ENCODE measurements at places on chromosomes 12 and 14. TPM values are rescaled to one million over a fixed set of nuclear protein-coding genes. Genes with fewer than 3 reads are reported as not detected.

The SOS2 gene
- 33.2 TPM for total RNA-seq

The RPS26 gene
- 321 TPM for total RNA-seq

The NRXN3 gene
- 0.18 TPM for total RNA-seq

The HOTAIR gene
- not detected for total RNA-seq

The HSPB8 gene
- 7.7 TPM for total RNA-seq

The LALBA gene
- total RNA-seq = not detected

The TAS2R30 gene
- 16.4 TPM for total RNA-seq

The LGMN gene
- 44.0 TPM for total RNA-seq

The CBLN3 gene
- 5.9 TPM for total RNA-seq

The AQP5 gene
- total RNA-seq = 2.4 TPM

The ITGA7 gene
- total RNA-seq = 37.6 TPM

The DAO gene
- total RNA-seq = not detected

The SYNE3 gene
- total RNA-seq = 63.4 TPM

The OTUB2 gene
- 2.5 TPM for total RNA-seq

The MYF5 gene
- total RNA-seq = not detected

The PMCH gene
- 0.27 TPM for total RNA-seq

The ACOT6 gene
- not detected for total RNA-seq

The SERPINA3 gene
- total RNA-seq = 13.6 TPM

The ISCU gene
- total RNA-seq = 136 TPM

The SERPINA10 gene
- total RNA-seq = not detected

The GSC gene
- total RNA-seq = 2.1 TPM

The SLC6A13 gene
- not detected for total RNA-seq

The TSPAN19 gene
- not detected for total RNA-seq

The TAMALIN gene
- total RNA-seq = 7.3 TPM

The FIGNL2 gene
- 0.18 TPM for total RNA-seq

The OR9K2 gene
- total RNA-seq = not detected

The GUCY2C gene
- not detected for total RNA-seq

The SSTR1 gene
- 0.63 TPM for total RNA-seq

The STAC3 gene
- total RNA-seq = 3.8 TPM

The KLRB1 gene
- total RNA-seq = not detected

The IFT43 gene
- total RNA-seq = 7.7 TPM

The HAL gene
- total RNA-seq = 0.09 TPM

The TPH2 gene
- total RNA-seq = not detected

The OTOGL gene
- total RNA-seq = 0.16 TPM

All from fibroblast of the aortic adventitia (primary cell).